HTR-8/SVneo (cell line): ENCODE measurements at places on chromosomes 1 and 21.

DNA sequence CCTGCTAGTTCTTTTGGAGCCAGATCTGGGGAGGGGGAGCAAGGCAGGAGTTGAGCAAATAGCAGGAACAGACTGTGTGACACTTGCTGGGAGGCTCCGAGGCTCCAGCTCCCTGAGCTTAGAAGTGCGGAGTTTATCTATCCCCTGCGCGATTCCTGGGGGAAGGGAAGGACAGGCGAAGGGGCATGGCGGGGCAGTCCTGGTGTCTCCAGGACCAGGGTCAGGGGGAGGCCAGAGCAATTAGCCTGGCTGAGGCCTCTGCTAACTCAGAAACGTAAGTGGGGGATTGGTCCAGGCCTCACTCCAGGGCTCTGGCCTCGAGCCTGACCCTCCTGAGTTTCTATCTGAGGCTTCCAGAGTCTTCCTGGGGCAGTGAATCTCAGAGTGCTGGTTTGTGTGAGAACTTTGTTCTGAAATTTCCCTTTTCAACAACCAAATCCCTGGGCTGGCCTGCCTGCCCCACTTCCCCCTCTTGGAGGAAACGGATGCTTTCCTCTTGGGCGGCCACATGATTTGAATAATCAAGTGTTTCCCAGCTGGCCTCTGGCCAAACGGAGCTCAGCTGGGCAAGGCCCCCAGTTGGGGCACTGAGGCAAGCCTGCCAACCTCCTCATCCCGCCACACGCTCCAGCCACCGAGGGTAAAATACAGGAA lies 15.6 kb downstream of the ALPL start:
- no peak for DNase-seq

GRCh38 chr1:20699558-20699957 lies 18.2 kb downstream of the KIF17 start:
- no peak for DNase-seq

- peak; percentile 19 for DNase-seq
These were observed 612.9 kb downstream of the PTPRU start for GRCh38 chr1:29849038-29849750.

DNA sequence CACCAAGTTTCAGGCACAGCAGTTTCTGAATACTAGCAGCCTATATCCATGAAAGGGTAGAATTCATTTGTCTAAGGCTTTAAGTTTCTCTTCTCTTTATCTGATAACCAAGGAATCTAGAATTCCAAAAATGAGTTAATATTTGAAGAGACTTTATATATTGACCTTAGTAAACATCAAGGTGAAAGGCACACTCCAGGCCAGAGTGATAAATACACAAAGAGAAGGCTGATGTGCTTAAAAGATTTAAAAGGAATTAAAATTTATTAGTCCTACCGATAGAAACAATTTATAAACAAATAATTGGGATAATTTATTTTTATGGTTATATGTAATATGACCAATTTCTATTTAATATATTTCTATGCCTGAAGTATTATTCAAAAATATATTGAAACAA lies 93.4 kb upstream of the DESI2 start:
- DNase-seq = no peak

- no peak for DNase-seq
These were observed 112.6 kb downstream of the SLC45A1 start for GRCh38 chr1:8430476-8430875.

DNA sequence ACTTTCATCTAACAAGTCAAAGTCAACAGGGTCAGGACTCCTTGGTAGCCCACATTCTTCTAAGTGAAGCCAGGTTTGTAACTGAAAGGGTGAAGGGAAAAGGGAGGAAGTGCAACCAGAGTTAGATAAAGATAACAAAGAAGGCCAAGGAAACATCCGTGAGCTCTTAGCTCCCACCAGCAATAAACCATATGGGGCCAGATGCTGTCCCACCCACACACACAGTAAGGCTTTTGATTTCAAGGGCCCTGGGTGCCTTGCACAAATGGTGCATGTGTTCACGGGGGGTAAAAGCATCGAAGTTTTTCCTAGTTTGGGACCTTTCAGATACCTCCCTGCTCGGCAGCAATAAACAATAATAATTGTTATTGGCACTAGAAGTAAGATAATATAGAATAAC lies 5.1 kb upstream of the TIAM1 start:
- DNase-seq = no peak

DNA sequence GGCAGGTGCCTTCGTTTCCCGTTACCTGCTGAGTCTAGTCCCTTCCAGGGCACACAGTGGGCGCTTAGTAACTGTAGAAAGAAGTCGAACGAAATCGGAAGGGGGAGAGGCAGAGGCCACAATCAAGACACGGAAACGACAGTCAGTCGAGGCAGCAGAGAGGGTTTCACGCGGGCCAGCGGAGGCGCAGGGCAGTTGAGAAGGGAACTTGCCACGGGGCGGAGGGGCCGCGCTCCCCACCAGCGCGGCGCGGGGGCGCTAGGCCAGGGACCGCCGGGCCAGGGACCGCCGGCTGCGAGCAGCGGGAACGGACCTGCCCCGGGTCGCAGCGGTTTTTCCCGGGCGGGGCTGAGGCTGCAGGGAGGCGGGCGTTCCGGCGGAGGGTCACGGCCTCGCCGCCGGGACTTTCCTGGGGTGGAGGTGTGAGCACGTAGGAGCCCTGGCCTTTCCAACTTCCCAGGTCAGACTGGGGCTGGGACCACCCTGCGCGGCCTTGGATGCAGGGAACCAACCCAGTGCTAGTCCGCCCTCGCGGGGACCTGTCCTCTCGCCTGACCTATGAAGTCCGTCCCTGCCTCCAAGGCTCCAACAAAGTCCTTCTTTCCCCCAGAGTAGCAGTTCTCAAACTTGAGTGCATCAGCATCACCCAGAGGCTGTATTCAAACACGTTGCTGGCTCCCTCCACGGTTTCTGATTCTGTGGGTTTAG lies 150.1 kb upstream of the FGGY start:
- DNase-seq = no peak

DNA sequence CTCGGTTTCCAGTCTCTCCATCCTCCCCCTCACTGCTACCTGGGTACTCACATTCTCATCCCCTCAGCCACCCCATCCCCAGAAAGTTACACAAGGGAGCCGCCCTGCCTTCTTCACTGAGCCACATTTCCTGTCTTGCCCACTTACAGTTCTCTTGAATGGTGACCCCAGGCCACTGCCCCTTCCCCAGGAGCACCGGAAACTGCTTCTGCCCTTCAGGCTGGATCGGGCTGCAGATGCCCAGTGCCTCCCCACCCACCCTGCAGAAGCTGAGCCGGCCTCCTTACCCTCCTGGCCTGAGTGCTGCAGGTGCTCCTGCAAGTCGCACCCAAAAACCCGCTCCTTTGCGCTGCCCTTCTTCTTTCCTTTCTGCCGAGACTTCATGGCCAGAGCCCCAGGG lies 450 bp downstream of the ARHGAP30 start:
- no peak for DNase-seq

- DNase-seq = no peak
These were observed 33.9 kb downstream of the MRAP start for GRCh38 chr21:32332463-32332951.

DNA sequence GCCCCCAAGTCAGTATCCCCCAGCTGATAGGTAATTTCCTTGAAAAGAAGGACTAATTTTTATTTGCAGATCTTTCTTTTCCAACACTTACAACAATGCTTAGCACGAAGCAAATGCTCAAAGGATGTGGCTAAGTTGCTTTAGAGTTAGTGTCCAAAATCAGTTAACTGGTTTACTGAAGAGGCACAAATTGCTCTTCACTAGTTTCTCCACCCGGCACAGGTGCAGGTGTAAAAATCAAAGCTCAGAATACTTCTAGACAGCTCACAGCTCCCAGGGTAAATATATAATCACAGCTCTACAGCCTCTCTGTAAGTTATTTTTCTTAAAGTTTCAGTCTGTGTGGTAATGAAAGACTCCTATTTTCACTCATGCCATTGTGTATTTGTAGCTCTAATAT lies 361.8 kb downstream of the NEGR1 start:
- no peak for DNase-seq

DNA sequence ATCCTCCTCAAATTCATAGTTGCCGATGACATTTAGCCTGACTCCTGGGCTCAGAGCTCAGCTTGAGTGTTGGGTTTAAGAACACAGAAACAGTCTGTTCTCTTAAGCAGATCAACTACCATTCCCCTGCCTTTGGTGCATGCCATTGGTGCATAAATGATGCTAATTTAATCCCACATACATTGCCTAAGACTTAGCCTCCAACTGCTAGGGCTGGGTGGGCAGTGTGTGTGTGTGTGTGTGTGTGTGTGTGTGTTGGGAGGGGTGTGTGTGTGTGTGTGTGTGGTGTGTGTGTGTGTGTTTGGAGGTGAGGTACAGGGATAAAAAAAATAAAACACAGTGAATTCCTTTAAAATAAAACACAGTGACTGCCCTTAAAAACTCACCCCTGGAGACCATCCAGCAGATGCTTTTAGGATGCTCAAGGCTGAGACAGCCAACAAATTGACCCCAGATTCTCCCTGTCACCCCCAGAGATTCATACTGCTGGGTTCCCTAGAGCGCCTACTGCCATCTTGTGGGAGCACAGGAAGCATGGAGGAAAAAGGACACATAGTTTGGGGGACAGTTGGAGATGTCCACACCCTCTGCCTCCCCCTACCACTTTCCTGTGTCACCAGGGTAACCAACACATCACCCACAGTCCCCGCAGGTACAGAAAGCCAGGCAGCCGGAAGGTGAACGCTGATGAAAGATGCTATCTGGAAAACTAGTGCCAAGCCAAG lies 30.6 kb downstream of the KLHDC7A start:
- no peak for DNase-seq

- no peak for DNase-seq
These were observed 87.4 kb upstream of the ERRFI1 start for GRCh38 chr1:8113262-8114220.

GRCh38 chr1:63914241-63914640 lies 140.4 kb downstream of the ROR1 start:
- DNase-seq = no peak

- DNase-seq = no peak
These were observed 31.1 kb upstream of the LRRN2 start for GRCh38 chr1:204716660-204717059.

DNA sequence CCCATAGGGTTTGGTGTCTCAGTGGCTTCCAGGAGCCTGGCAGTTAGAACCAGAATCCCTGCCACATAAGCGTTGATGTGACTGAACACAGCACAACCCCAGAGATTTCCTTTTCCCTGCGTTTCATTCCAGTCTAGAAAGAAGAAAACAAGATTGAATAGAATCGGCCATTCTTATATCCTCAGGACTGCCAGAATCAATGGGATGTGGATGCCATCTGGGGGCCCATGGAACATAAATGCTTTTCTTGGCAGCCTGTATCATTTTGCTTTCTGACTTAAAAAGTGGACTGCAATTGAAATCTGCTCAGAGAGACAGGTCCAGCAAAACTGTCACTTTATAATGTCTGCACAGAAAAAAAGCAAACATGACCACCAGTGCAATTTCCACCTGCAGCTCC lies 80.3 kb downstream of the DISC1 start:
- DNase-seq = no peak

DNA sequence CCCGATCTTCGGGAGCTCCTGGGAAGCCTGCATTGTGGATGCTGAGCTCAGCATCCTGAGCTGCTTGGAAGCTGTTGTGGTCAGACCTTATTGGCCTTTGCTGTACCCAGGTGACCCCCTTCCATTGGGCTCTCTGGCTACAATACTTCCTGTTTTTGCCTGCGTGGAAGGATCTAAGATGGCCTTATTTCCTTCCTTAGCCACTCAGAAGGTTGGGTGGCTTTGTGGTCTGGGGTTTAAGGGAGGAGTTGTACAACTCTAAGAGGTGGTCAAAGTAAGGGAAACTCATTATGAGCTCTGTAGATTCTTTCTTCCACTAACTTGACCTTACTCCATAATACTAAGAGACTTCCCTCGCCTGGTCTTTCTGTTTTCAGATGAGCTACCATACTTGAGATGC lies 17.7 kb downstream of the PFKFB2 start:
- no peak for DNase-seq

DNA sequence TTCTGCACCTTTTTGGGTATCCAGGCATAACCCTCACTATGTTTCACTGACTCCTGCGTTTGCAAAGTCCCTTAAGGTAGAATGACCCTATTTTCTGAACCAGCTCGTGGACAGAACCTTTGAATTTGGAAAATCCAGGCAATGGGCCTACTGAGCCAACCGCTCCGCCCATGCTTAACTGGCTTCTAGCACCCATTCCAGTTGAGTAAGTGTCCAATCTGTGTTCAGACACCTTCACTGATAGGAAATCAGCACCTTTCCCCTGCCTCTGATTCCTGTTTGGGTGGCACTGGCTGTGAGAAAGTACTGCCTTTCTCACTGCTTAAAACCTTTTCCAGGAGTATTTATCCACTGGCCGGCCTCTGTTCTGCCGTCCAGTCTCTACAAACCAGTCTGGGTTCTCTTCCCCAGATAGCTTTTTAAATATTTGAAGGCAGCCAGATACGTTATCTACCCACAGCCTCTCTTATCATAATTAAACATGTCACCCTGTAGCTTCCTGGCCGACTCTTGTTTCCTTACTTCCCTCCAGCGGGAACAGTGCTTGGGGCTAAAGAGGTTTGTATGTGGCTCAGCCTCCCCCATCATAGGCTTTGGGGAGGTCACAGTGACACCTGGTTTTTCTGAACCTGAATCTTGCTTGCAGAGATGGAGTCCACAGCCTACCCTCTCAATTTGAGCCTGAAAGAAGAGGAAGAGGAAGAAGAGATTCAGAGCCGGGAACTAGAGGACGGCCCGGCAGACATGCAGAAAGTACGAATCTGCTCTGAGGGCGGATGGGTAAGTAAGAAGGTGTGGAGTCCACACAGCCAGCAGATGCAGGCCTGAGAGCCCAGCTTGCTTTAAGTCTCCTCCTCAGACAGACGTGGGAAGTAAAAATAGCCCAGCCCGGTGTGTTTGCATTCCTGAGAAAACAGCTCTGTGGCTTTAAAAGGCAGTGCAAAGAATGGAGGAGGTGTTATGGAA lies 1.3 kb downstream of the POGK start:
- DNase-seq = no peak

DNA sequence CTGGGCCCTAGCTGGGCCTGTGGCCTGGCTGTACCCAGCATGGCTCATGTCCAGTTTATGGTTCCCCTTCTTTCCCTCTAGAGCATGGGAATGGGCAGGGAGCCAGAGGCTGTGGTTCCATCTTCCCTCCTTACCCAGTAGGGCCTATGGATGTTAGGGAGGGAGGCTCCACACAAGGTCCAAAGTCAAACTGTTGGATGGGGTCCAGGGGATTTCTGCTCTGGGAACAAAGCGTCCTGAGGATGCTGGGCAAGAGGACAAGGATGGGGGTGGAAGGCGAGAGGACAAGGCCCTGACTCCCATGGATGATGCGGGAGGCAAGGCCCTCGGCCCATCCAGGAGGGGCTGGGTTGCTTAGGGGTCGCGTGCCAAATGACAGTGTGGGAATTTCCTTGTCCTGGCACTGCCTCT lies 17.3 kb downstream of the CSF1 start:
- no peak for DNase-seq

DNA sequence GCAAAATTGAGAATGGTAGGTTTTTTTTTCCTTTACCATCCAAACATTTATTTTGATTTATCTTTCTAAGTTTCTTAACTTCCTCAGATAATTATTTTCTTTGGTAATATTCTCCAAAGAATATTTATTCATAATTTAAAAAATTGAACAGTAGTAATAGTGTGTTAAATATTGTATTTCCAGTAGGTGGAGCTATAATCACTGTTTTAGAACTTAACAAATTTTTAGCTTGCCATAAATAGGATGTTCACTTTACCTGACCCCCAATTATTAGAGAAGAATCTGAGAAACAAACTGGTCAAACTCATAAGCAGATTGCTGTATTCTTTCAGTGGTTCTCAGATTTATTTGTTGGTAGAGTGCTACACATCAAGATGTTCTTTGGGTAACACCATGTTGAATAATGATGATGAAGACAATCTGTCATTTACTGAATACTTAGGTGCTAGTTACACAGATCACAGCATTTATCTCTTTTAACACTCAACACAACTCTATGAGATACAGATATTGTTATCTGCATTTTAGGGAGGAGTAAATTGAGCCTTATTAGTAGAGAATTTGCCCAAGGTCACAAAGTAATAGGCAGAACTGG lies 82.4 kb upstream of the GPR88 start:
- no peak for DNase-seq
